ENCODE measurements at places on chromosomes 13 and 19. TPM values are rescaled to one million over a fixed set of nuclear protein-coding genes. Genes with fewer than 3 reads are reported as not detected.

The SIGLEC9 gene
- 15.2 TPM for total RNA-seq

- no peak for DNase-seq
Observed at GRCh38 chr13:32472194-32472621, 44.3 kb upstream of the N4BP2L1 start.

DNA sequence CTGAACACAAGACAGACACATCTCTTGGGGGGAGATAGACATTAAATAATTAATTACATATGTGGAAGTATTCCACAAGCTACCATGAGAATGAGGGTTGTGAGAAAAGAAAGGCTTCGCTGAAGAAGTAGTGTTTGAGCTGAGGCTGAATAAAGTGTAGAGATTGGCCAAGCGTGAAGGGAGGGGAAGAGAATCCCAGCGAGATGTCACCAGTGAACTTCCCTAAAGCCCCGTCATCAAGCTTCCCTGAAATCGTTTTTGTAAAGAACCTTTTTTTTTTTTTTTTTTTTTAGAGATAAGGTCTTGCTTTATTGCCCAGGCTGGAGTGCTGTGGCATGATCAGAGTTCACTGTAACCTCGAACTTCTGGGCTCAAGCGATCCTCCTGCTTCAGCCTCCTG is 235.2 kb downstream of the KCNRG start:
- DNase-seq: no peak

The LILRA1 gene
- total RNA-seq: 3.0 TPM

- DNase-seq: no peak
Observed at GRCh38 chr19:41939861-41940730, 11.8 kb upstream of the ERFL start.

DNA sequence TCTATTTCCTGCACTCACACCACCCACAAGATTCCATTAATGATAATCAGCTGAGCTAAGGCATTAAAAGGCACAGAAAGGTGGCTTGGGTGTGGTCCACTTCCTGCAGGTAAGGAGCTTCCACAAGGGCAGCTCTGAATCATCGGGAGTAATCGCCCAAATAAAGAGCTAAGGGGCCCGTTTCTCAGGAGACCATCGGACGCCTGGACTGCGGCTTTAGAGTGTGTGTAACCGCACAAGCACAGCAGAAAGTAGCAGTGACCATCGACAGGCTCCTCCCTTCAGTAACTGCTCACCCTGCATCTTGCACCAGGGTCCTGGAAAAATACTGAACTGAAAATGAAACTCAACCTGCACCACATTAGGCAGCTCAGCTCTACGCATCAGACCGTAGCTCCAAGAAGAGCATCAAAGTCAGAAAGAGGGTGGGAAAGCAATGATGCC is 6.0 kb downstream of the STK24 start:
- DNase-seq: no peak

The ADGRL1 gene
- 15.7 TPM for total RNA-seq

DNA sequence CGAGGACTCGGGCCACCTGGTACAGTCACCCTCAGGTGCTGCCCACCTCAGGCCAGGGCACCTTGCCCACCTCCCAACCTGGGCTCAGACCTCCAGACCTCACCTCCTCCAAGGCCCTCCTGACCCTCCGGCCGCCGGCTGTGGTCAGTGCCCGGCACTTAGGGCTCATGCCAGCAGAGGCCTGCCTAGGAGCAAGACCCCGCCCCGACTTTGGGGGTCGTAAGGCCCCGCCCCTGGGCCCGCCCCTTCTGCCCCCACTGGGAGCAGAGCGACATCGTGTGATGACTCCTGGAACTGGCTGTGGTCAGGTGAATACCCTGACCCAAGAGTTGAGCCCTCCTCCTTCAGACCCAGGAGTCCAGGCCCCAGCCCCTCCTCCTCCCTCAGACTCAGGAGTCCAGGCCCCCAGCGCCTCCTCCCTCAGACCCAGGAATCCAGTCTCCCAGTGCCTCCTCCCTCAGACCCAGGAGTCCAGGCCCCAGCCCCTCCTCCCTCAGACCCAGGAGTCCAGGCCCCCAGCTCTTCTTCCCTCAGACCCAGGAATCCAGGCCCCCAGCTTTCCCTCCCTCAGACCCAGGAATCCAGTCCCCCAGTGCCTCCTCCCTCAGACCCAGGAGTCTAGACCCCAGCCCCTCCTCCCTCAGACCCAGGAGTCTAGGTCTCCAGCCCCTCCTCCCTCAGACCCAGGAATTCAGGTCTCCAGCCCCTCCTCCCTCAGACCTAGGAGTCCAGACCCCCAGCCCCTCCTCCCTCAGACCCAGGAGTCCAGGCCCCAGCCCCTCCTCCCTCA is at the start of gene SBK2:
Gene SBK2, minus strand, starts transcription at position 183 of the 790 bp plus-strand sequence. CDS start 839 bp downstream, outside the sequence.
- DNase-seq: no peak

- DNase-seq: no peak
Observed at GRCh38 chr19:51055866-51056265, 9.0 kb downstream of the KLK13 start.

- DNase-seq: no peak
Observed at GRCh38 chr19:17993076-17993813, 14.7 kb upstream of the ARRDC2 start.
